H1 (cell line): ENCODE measurements at places on chromosomes 4 and X. TPM values are rescaled to one million over a fixed set of nuclear protein-coding genes. Genes with fewer than 3 reads are reported as not detected.

The UNC5C gene
- total RNA-seq: 1.3 and 1.6 TPM in 2 replicates

The SUPT20HL2 gene
- total RNA-seq: not detected in 2 replicates

The RTL9 gene
- 0.11 and 0.20 TPM in 2 replicates for total RNA-seq

The SSX2B gene
- not detected in 2 replicates for total RNA-seq

The SASH3 gene
- not detected in 2 replicates for total RNA-seq

The FGD1 gene
- 33.8 and 34.9 TPM in 2 replicates for total RNA-seq

The CXorf65 gene
- not detected in 2 replicates for total RNA-seq

DNA sequence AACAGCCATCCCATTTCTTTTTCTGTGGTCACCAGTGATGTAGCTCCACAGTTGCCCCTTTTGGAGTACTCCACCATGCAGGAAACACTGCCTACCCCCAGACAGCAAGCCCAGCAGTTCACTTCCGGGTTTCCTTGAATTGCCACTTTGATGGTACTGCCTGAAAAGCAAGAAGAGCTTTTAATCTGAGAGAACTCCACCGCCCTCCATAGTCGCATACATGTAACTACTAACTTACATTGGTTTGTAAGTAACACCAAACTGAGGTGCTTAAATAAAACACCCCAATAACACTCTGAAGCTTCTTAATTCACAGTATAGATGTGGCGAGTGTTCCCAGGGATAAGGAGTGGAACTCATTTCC, 53.6 kb upstream of the HPSE start:
- no peak for DNase-seq
- peaks cover 6% of the 10 kb centered on the region for H3K4me1 ChIP-seq
- peaks cover 32% of the 10 kb centered on the region for H3K27me3 ChIP-seq

- no peaks in the 10 kb centered on the region for H3K4me1 ChIP-seq
- no peaks in the 10 kb centered on the region for H3K27me3 ChIP-seq
- H3K4me3 ChIP-seq: no peak overlapping the region
- H3K36me3 ChIP-seq: no peaks in the 10 kb centered on the region
- no peak overlapping the region for H3K27ac ChIP-seq
- no peak for DNase-seq
Observed at GRCh38 chr4:16289897-16290554, 63.8 kb upstream of the TAPT1 start.

DNA sequence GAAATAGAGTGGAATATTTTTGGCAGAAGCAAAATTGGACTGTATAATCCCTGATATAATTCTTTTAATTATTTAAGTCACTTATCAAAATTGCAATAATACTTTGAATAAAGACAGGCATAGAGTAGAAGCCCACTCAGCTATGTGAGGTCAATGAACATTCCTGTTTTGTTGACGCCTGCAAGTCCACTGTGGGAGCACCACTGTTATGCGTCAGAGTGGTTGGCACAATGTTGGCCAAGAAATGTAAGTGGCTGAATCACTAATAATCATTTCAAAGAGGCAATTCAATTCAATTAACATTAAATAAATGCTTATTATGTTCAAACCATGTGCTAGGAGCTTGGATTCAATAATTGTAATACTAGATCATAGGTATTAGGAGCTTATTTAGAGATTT, 221.0 kb downstream of the SPCS3 start:
- no peak overlapping the region for H3K4me3 ChIP-seq
- H3K27me3 ChIP-seq: no peaks in the 10 kb centered on the region
- no peaks in the 10 kb centered on the region for H3K36me3 ChIP-seq
- DNase-seq: no peak

- no peak overlapping the region for H3K27ac ChIP-seq
- H3K27me3 ChIP-seq: no peaks in the 10 kb centered on the region
- no peaks in the 10 kb centered on the region for H3K36me3 ChIP-seq
- no peaks in the 10 kb centered on the region for H3K4me1 ChIP-seq
- H3K4me3 ChIP-seq: no peak overlapping the region
Observed at GRCh38 chr4:140296335-140297220, 76.9 kb upstream of the SCOC start.

DNA sequence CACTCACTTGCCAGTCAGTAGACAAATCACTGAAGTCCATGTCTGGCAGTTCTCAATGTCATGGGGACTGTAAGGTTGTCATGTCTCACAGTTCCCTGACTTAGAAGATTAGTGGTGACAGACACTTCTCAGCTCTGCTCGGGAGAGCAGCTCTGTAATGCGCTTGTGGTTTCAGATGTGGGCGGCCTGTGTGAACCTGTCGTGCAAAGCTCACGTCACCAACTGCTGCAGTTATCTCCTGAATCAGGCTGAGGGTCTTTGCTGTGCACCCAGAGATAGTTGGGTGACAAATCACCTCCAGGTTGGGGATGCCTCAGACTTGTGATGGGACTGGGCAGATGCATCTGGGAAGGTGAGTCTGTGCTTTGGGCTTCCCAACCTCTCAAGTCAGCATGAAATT, at the start of gene IL9R:
Gene IL9R (plus strand): TSS at position 261 of the 400 bp plus-strand sequence. CDS start 64 bp downstream, at position 325.
- no peak for DNase-seq
- no peak within 1 kb of the TSS for H3K4me3 ChIP-seq
- no peaks in the 10 kb centered on the region for H3K27me3 ChIP-seq
- no peaks in the 10 kb centered on the region for H3K4me1 ChIP-seq

GRCh38 chrX:120356084-120356483, 5.8 kb upstream of the ATP1B4 start:
- DNase-seq: no peak
- no peaks in the 10 kb centered on the region for H3K4me1 ChIP-seq
- no peaks in the 10 kb centered on the region for H3K36me3 ChIP-seq
- no peak overlapping the region for H3K4me3 ChIP-seq

DNA sequence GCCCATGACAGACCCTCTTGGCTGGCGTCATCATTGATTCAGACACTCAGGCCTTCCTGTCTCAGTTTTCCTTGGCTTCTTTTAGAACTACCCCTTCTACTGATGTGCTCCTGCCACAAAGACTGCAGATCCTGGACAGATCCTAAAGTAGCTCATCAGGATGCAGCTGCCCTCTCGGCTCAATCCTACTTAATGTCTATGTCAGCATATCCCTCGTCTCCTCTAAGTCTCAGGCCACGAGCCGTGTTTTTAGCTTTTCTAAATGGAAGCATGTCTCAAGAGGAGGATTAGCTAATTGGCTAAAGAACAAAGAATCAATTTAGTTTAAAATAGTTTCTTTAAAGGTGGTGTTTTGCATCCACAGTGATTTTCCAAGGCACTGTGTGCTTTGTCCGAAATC, 447.7 kb downstream of the STIM2 start:
- H3K4me1 ChIP-seq: no peaks in the 10 kb centered on the region
- H3K27ac ChIP-seq: no peak overlapping the region
- no peak for DNase-seq
- H3K27me3 ChIP-seq: no peaks in the 10 kb centered on the region
- H3K36me3 ChIP-seq: no peaks in the 10 kb centered on the region

- H3K27ac ChIP-seq: no peak overlapping the region
- H3K4me1 ChIP-seq: no peaks in the 10 kb centered on the region
- no peaks in the 10 kb centered on the region for H3K36me3 ChIP-seq
- no peak for DNase-seq
- H3K4me3 ChIP-seq: no peak overlapping the region
Observed at GRCh38 chr4:76090241-76090691, 15.8 kb downstream of the ART3 start.

DNA sequence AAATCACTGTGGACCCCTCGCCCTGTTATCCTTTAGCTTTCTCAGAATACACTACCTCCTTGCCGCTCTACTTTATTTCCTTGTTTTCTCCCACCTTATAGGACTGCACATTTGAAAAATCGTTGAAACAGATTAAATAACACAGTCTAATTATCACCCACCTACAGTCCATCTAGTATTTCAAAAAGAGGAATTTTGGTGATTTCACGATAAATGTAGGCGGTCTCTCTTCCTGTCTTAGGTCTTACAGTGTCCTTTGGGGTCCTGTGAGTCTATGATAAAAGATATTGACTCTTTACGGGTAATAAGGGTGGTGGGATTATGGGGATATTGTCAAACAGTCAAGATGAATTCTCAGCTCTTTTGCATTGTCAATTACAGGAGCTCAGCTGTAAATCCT, 2.4 kb upstream of the TBL1X start:
- no peaks in the 10 kb centered on the region for H3K4me1 ChIP-seq
- no peaks in the 10 kb centered on the region for H3K27me3 ChIP-seq
- no peak for DNase-seq
- H3K36me3 ChIP-seq: no peaks in the 10 kb centered on the region
- H3K4me3 ChIP-seq: no peak overlapping the region

- no peak overlapping the region for H3K4me3 ChIP-seq
- H3K36me3 ChIP-seq: no peaks in the 10 kb centered on the region
- DNase-seq: no peak
- no peak overlapping the region for H3K27ac ChIP-seq
- no peaks in the 10 kb centered on the region for H3K4me1 ChIP-seq
Observed at GRCh38 chr4:13561673-13562072, 17.4 kb upstream of the NKX3-2 start.

DNA sequence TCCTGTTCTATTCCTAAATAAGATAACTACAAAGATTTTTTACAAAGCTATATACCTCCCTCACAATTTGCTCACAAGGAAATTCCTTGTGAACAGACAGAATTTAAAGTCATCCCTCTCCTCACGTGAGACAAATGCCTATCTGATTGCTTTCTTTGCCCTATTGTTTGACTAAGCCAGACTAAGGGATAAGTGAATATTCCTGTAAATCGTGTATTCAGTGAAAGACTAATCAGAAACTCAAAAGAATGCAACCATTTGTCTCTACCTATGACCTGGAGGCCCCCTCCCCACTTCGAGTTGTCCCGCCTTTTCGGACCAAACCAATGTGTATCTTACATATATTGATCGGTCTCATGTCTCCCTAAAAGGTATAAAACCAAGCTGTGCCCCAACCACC, 15.3 kb upstream of the ZBTB33 start:
- no peaks in the 10 kb centered on the region for H3K27me3 ChIP-seq
- no peaks in the 10 kb centered on the region for H3K4me1 ChIP-seq
- no peak overlapping the region for H3K4me3 ChIP-seq
- DNase-seq: no peak
- H3K27ac ChIP-seq: no peak overlapping the region

- H3K4me3 ChIP-seq: no peak overlapping the region
- no peak overlapping the region for H3K27ac ChIP-seq
- H3K36me3 ChIP-seq: no peaks in the 10 kb centered on the region
Observed at GRCh38 chr4:142809559-142809958, 36.5 kb downstream of the INPP4B start.

GRCh38 chrX:72216973-72217372, 21.9 kb downstream of the ERCC6L start:
- no peaks in the 10 kb centered on the region for H3K4me1 ChIP-seq
- H3K27ac ChIP-seq: no peak overlapping the region
- no peaks in the 10 kb centered on the region for H3K27me3 ChIP-seq
- H3K36me3 ChIP-seq: no peaks in the 10 kb centered on the region
- H3K4me3 ChIP-seq: no peak overlapping the region

DNA sequence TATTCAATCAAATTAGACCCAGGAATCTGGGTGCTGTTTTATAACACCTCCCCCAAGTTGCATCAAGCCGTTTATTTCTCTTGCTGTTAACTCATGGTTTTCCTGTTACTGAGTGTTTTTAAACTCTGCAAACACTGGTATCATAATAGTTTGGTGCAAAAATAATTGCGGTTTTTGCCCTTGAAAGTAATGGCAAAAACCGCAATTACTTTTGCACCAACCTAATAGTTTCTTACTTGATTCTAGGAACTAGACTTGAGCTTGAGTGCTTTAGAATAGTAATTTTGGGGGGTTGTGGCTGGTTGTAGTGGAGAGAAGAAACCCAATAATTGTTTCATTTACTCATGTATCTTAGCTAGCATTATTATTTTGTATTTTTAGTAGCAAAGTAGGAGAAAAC, 156.6 kb downstream of the FHIP1A start:
- H3K4me1 ChIP-seq: 0 out of 2 replicates have a peak, but pooled peaks cover 1% of the 10 kb centered on the region
- no peak for DNase-seq
- H3K36me3 ChIP-seq: no peaks in the 10 kb centered on the region
- H3K4me3 ChIP-seq: no peak overlapping the region

DNA sequence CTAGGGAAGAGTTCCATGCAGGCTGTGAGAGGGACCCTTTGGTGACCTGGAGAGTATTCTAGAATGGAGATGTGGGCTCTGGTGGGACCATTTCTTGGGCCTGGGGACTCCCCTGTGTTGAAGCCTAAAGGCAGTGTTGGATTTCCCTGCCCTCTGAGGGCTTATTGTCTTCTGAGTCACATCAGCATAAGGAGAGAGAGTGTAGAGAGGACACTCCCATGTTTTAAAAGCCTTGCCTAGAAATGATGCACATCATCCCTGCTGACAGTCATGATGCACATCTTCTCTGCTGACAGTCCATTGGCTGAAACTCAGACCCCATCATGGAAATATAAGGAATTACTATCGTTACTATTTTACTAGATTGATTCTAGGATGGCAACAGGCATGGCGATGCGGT, 51.9 kb downstream of the FAM114A1 start:
- H3K4me1 ChIP-seq: no peaks in the 10 kb centered on the region
- no peak for DNase-seq
- H3K4me3 ChIP-seq: no peak overlapping the region
- no peaks in the 10 kb centered on the region for H3K27me3 ChIP-seq
- no peaks in the 10 kb centered on the region for H3K36me3 ChIP-seq

GRCh38 chr4:101415962-101416361, 68.6 kb upstream of the PPP3CA start:
- H3K4me1 ChIP-seq: no peaks in the 10 kb centered on the region
- no peak overlapping the region for H3K27ac ChIP-seq
- no peaks in the 10 kb centered on the region for H3K36me3 ChIP-seq
- H3K27me3 ChIP-seq: no peaks in the 10 kb centered on the region
- DNase-seq: no peak

- no peaks in the 10 kb centered on the region for H3K4me1 ChIP-seq
- no peak for DNase-seq
- no peak overlapping the region for H3K27ac ChIP-seq
- H3K27me3 ChIP-seq: no peaks in the 10 kb centered on the region
Observed at GRCh38 chr4:75605928-75606327, 24.4 kb downstream of the CDKL2 start.

DNA sequence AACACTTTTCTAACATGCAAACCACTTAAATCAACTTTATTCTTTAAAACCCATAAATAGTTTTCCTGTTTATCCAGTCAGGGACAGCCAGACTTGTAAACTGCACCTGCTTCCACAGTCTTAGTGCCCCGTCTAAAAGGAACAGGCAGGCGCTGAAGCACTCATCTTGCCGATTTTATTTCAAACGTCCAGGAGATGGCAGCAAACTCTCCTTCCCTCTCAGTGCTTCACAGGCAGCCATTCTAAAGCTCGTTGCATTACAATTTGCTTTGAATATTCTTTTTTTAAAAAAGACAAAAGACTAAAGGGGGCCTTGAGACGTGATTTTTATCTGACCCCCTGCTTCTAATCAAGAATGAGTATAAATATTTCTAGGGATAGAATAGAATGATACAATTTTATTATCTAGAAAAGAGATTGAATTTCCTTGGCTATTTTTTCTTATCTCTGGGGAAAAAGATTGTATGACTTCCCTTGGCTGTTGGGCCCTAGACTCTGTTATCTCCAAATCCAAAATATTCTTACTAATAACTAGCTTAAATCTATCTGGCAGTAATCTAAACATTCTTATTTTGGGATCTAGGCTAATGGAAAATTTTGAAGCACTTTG, 93.6 kb upstream of the MYOZ2 start:
- no peak overlapping the region for H3K4me3 ChIP-seq
- no peaks in the 10 kb centered on the region for H3K36me3 ChIP-seq
- H3K27ac ChIP-seq: no peak overlapping the region
- H3K27me3 ChIP-seq: no peaks in the 10 kb centered on the region
- H3K4me1 ChIP-seq: peaks cover 7% of the 10 kb centered on the region; the same call in 1 of the 2 replicates
- DNase-seq: peak; percentile 53

- DNase-seq: no peak
- H3K27me3 ChIP-seq: peaks cover 4% of the 10 kb centered on the region; the same call in 1 of the 2 replicates
Observed at GRCh38 chrX:120302434-120302833, 8.8 kb downstream of the TMEM255A start.

GRCh38 chr4:106301393-106302061, 14.5 kb downstream of the TBCK start:
- no peak for DNase-seq
- H3K4me1 ChIP-seq: peaks cover 4% of the 10 kb centered on the region
- H3K36me3 ChIP-seq: no peaks in the 10 kb centered on the region
- no peaks in the 10 kb centered on the region for H3K27me3 ChIP-seq
- no peak overlapping the region for H3K4me3 ChIP-seq
- H3K27ac ChIP-seq: no peak overlapping the region
